T-helper 1 cell (primary cell): ENCODE measurements at places on chromosomes 12 and 14.

DNA sequence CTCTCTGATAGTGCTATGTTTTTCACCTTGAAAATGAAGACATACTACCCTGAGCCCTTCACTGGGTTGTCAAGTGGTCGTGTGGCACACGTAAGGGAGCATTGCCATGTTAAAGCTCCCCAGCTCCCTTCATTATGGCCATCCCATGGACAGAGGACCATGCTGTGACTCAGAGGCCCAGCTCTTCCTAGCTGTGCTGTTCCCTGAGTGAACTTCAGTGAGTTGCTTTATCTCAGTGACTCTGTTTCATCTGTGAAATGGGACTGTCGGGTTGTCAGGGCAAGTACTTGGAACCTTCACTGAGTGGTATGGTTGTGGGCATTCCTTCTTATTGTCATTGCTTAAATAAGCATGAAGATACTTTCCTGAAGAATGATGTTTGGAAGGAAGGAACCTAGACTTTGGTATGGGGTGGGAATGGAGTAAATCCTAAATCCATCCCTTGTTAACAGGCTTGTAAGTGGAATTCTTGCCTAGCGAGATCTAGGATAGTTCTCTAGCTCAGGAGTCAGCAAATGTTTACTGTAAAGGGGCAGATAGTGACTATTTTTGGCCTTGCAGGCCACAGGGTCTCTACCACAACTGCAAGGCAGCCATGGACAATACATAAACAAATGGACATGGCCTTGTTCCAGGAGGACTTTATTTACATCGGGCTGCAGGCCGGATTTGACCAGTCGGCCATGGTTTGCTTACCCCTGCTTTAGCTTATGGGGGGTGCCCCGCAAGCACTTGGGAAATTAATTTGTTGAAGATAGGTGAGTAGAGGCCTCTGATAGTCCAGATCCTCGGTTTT is 283.5 kb downstream of the ZFP36L1 start:
- no peak for DNase-seq

DNA sequence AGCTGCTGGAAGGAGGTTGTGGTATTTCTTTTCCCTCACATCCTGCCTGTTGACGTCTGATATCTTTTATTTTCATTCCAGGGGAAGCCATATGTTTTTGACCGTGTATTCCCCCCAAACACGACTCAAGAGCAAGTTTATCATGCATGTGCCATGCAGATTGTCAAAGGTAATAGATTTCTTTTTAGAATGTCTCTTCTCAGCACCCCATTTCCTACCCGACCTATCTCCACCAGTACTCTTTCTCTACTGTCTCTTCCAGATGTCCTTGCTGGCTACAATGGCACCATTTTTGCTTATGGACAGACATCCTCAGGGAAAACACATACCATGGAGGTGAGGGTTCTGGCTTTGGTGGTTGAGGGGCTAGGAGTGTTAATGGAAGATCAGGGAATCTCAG is 13.5 kb downstream of the KIF5A start:
- no peak for DNase-seq

DNA sequence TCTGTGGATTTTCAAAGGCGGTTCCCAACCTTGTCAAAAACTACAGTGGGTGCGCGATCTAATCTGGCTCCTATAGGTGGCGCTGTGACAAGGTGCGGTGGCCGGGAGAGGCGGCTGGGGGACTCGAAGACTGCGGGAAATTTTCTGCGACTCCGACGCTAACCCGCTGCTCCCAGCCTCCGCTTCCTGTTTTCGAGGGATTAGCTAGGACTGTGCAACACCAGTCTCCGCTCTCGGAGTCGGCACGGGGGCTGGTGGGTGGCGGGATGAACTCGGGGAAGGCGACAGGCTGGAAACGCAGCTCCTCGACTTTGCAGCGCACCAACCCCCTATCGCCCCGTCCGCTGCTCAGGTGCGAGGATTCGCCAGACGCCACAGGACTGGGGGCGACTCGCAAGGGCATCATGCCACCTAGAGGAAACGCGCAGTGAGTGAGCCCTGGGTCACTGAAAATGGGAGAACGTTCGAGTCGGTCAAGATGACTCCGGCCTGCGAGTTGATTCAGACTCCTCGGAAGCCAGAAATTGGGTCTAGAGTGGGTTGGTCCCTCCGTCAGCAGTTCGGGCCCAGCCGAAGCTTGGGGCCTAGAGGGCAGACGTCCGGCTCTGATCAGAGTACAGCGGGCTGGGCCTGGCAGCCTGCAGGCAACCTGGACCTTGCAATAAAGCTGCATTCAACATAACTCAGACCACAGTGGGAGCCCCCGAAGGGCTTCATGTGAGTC is 5.5 kb upstream of the PAX9 start:
- no peak for DNase-seq

GRCh38 chr12:5456906-5457305 is 25.0 kb downstream of the NTF3 start:
- no peak for DNase-seq

GRCh38 chr12:28799348-28799747 is 349.7 kb upstream of the FAR2 start:
- DNase-seq: no peak
